ENCODE measurements at places on chromosomes 16 and 17.

DNA sequence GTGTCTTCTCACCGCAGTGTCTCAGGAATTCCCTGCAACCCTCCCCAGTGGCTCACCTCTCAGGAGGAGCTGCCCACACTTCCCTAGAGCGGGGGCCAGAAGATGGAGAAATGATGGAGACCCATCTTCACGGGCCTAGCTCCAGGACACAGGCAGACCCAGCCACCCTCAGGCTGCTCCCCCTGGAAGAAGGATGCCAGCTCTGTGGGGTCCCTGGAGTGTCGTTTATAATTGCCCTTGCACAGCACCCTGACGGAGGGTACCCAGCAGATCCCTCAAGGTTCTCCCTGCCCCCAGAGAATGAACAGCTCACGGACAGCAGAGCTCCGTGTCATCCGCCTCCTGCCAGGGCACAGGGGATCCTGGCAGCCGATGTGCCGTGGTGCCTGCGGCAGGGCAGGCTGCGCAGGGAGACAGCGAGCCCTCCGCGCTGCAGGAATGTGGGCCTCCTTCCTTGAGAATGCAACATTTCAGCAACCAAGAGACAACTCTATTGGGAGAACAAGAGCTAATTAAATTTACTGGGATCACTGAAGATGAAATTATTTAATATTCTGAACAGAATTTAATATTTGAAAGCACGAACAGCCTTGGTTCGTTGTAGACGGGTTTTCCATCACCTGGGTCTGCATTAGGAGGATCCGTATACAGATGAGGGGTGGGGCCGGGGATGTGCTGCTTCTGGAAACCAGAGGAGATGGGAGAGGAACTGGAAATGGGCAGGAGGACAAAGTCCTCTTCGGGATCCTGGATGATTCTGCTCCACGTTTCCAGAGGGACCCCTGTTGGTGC is 21.0 kb upstream of the RBFOX3 start:
- H3K27me3 ChIP-seq, result peaks cover 37% of the 10 kb centered on the region
- no peak overlapping the region for H3K4me3 ChIP-seq
- peaks cover 20% of the 10 kb centered on the region for H3K4me1 ChIP-seq
- no peaks in the 10 kb centered on the region for H3K36me3 ChIP-seq
- H3K27ac ChIP-seq, result no peak overlapping the region
- peak; percentile 10 for DNase-seq

DNA sequence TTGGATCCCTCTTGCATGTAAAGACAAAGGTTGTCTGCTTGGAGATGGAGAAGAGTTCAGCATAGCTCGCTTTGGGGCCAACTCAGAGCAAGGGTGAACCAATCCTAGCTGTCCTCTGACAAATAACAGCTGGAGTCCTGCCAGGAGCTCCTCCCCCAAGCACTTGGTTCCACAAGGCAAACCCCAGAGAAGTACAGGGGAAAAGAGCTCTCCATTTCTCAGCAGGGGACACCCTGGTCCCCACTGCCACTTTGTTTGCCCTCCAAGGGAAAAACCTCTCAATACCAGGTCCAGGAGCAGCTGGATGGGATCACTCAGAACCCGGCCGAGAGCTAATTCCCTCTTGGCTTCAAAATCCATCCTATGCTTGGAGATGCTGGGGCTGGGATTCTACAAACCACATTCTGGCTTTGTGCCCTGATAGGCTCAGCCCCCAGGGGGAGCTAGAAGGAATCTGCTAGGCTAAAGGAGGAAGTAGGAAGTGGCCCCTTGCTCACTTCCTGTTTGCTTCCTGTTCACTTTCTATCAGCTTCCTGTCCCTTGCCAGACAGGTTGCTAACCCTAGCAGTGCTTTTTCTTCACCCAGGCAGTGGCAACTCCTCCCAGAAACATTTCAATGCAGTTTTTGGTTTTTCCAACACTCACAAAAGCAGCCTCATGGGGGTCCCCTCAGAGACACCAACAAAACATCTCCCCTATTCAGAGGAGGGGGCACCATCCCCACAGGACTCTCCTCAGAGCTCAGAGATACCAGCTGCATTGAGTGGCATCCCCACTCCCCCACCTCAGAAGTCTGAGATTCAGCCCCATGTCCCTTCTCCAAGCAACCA is 30.7 kb downstream of the CDRT4 start:
- H3K36me3 ChIP-seq, result peaks cover 34% of the 10 kb centered on the region
- peak overlapping the region; percentile 59 for H3K27ac ChIP-seq
- DNase-seq, result no peak
- H3K4me1 ChIP-seq, result peaks cover 28% of the 10 kb centered on the region
- no peaks in the 10 kb centered on the region for H3K27me3 ChIP-seq

- H3K36me3 ChIP-seq, result no peaks in the 10 kb centered on the region
- H3K4me3 ChIP-seq, result no peak overlapping the region
- DNase-seq, result no peak
Observed at GRCh38 chr16:72125635-72126428, 32.2 kb downstream of the DHX38 start.

DNA sequence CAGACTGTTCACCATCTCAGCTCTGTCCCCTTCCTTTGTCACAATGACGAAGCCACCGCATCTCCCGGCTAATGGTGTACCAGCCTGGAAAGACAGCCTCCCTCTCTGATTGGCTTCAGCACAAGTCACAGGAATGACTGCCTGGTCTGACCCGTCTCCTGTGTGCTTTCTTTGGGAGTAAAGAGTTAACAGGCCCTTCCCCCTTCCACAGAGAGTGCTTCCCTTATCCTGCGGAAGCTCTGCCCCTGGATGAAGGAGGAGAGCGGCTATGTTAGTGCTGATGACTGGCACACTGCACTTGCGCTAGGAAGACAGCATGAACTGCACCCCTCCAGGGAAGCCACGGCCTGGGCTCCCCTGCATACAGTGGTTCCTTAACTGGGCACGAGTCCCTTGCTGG is 11.3 kb downstream of the USB1 start:
- H3K36me3 ChIP-seq, result peaks cover 15% of the 10 kb centered on the region
- no peak overlapping the region for H3K4me3 ChIP-seq
- no peaks in the 10 kb centered on the region for H3K4me1 ChIP-seq
- no peaks in the 10 kb centered on the region for H3K27me3 ChIP-seq
- H3K27ac ChIP-seq, result no peak overlapping the region

GRCh38 chr17:9498490-9498889 is 77.1 kb downstream of the STX8 start:
- no peak overlapping the region for H3K27ac ChIP-seq
- no peak for DNase-seq
- no peaks in the 10 kb centered on the region for H3K4me1 ChIP-seq
- no peak overlapping the region for H3K4me3 ChIP-seq
- H3K36me3 ChIP-seq, result peaks cover 10% of the 10 kb centered on the region
- no peaks in the 10 kb centered on the region for H3K27me3 ChIP-seq

GRCh38 chr17:64339516-64340490 is 50.9 kb downstream of the PECAM1 start:
- H3K36me3 ChIP-seq, result no peaks in the 10 kb centered on the region
- peaks cover 6% of the 10 kb centered on the region for H3K4me1 ChIP-seq
- DNase-seq, result no peak

GRCh38 chr16:67716097-67716496 is 3.0 kb downstream of the GFOD2 start:
- peaks cover 6% of the 10 kb centered on the region for H3K36me3 ChIP-seq
- no peak for DNase-seq
- no peak overlapping the region for H3K4me3 ChIP-seq
- H3K27ac ChIP-seq, result no peak overlapping the region
- H3K27me3 ChIP-seq, result no peaks in the 10 kb centered on the region

DNA sequence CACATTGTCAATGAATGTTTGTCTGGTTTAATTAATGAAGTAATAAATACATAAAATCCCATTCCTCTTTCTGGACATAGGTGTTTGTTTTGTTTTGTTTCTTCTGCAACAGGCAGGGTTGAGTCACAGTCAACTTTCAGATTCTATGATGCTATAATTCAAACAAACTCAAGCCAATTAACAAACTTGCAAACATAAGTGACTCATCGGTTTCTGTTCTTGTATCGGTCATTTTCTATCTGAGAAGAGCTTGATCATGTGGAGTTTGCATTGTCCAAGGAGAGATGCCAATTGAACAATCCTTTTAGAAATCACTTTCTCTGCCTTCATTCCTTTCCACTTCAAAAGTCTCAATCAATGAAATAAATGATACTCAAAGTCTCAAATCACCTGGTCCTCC is 294.2 kb upstream of the C16orf82 start:
- no peak for DNase-seq
- H3K36me3 ChIP-seq, result no peaks in the 10 kb centered on the region
- H3K4me1 ChIP-seq, result no peaks in the 10 kb centered on the region
- peaks cover 62% of the 10 kb centered on the region for H3K27me3 ChIP-seq
- H3K4me3 ChIP-seq, result no peak overlapping the region

DNA sequence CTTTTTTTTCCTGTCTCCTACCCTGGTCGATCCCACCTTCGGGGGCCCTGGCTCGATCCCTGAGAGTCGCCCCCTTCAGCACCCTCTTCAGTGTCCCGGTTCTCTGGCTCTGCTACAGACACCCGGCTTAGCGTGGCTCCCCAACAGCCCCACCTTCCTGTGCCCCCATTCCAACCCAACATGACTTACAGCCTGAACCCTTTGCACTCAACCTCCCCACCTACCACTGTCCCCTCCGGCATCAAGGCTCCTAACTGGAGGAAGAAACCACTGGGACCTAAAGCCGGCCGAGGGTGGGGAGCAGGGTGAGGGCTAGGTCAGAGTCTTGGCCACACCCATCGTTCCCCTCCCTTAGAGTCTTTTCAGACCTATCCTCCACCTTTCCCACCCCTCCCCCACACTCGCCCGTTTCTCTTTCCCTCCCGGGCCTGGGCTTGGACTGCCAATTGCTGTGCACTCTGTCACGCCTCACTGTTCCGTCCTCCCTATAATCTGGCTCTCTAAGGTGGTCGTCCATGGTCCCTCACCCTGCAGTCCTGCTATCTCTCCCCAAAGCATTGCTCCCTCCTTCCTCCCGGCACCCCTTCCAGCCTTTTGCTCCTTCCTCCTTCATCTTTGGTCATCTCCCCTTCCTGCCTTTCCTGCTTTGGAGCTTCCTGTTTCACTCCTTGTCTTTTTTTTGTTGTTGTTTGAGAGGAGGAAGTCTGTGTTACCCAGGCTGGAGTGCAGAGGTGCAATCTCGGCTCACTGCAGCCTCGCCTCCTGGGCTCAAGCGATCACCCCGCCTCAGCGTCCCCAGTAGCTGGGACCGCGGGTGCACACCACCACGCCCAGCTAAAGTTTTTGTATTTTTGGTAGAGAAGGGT is 890 bp upstream of the CLDN7 start:
- H3K4me3 ChIP-seq, result peak overlapping the region; percentile 90
- peaks cover 38% of the 10 kb centered on the region for H3K27me3 ChIP-seq
- peak overlapping the region; percentile 96 for H3K27ac ChIP-seq
- H3K4me1 ChIP-seq, result peaks cover 21% of the 10 kb centered on the region
- H3K36me3 ChIP-seq, result no peaks in the 10 kb centered on the region

- H3K4me3 ChIP-seq, result no peak overlapping the region
- H3K27me3 ChIP-seq, result no peaks in the 10 kb centered on the region
- H3K27ac ChIP-seq, result peak overlapping the region; percentile 91
- H3K4me1 ChIP-seq, result peaks cover 22% of the 10 kb centered on the region
- peaks cover 32% of the 10 kb centered on the region for H3K36me3 ChIP-seq
- DNase-seq, result no peak
Observed at GRCh38 chr17:1779571-1780131, 17.8 kb downstream of the SERPINF1 start.

DNA sequence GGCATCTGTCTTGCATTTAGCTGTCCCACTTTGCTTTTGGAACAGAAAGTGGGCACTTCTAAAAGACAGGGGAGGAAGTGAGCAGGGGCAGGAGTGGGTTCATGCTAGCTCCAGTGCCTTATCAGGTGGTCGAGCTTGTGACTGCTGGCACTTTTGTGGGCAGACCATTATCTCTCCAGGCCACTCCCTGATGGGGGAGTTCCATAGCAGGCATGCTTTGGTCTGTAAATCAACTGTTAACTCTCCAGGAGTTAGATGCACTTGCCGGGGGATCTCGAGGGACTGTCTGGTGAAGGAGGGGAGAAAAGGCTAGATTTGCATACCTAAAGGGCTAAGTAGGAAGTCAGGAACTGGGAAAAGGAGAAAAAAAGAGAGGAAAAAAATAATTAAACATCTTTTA is 9.3 kb upstream of the CARD14 start:
- no peak for DNase-seq
- H3K27me3 ChIP-seq, result no peaks in the 10 kb centered on the region
- H3K4me3 ChIP-seq, result no peak overlapping the region

- no peak for DNase-seq
- peak overlapping the region; percentile 54 for H3K27ac ChIP-seq
- no peaks in the 10 kb centered on the region for H3K36me3 ChIP-seq
- H3K4me1 ChIP-seq, result peaks cover 33% of the 10 kb centered on the region
- no peak overlapping the region for H3K4me3 ChIP-seq
Observed at GRCh38 chr17:65312718-65313377, 175.7 kb downstream of the RGS9 start.

GRCh38 chr16:23121024-23121423 is 28.2 kb downstream of the USP31 start:
- DNase-seq, result no peak
- H3K4me3 ChIP-seq, result no peak overlapping the region

- no peak for DNase-seq
- H3K36me3 ChIP-seq, result no peaks in the 10 kb centered on the region
- H3K27ac ChIP-seq, result no peak overlapping the region
- H3K4me3 ChIP-seq, result no peak overlapping the region
- H3K4me1 ChIP-seq, result peaks cover 9% of the 10 kb centered on the region
Observed at GRCh38 chr16:86074651-86075487, 175.9 kb downstream of the IRF8 start.

GRCh38 chr17:9435165-9435564 is 140.5 kb downstream of the STX8 start:
- no peak overlapping the region for H3K4me3 ChIP-seq
- peaks cover 12% of the 10 kb centered on the region for H3K36me3 ChIP-seq
- H3K4me1 ChIP-seq, result peaks cover 23% of the 10 kb centered on the region
- no peak for DNase-seq
- H3K27me3 ChIP-seq, result no peaks in the 10 kb centered on the region
- H3K27ac ChIP-seq, result no peak overlapping the region

GRCh38 chr16:72427783-72428331 is 255.9 kb upstream of the PMFBP1 start:
- no peaks in the 10 kb centered on the region for H3K4me1 ChIP-seq
- peaks cover 22% of the 10 kb centered on the region for H3K36me3 ChIP-seq
- no peak overlapping the region for H3K4me3 ChIP-seq
- H3K27me3 ChIP-seq, result no peaks in the 10 kb centered on the region
